ENCODE measurements at places on chromosomes 11 and 22.

DNA sequence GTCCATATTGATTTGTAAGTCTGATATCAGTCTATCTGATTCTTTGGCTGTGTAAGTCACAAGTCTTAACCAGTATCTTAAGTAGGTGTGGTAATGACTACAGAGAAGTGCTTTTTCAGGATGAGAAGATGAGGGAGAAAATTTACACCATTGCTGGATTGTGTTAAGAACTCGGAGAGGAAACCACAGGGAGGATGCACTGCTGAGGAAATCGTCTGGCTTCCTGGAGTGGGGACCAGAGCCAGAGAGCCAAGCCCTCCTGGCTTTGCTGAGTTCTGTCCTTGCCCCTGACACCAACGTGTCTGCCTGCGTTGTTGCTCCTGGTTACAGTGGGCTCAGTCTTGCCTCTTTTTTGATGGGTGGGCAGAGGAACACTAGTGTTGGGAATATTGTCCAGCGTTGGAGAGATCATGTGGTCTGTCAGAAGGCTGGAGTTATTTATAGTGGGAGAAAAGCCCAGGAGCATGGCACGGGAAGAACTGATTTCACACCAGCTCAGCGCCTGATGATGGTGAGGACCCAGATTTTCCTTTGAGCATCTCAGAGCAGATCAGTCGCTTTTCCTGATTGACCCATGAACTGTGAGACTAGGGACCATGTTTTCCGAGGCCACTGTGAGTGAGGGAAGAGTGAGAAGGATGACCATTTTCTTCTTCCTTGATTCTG is 29.6 kb downstream of the MARK2 start:
- no peak for DNase-seq

DNA sequence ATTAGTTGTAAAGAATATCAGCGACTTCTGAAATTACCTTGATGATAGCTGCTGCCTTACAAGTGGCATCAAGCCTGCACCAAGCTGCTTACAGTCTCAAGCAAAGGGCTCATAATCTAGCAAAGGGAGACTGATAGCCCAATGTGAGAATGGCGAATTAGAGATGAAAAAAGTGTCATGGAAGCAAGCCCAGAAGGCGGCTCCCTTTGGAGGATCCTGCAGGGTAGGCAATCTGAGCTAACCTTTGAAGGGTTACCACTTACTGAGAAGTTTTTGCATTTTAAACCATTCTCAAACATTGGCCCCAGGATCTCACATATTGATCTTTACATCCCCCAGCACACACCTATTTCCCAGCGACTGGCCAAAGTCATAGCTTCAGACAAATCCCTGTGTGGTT is 18.5 kb downstream of the GAB2 start:
- DNase-seq, result no peak

GRCh38 chr11:69114811-69115523 is 40.8 kb upstream of the SMIM38 start:
- DNase-seq, result no peak

- no peak for DNase-seq
Measured at GRCh38 chr11:93116641-93117441, 81.0 kb downstream of the SLC36A4 start.

- DNase-seq, result no peak
Measured at GRCh38 chr11:337711-338110, 17.1 kb upstream of the IFITM3 start.

DNA sequence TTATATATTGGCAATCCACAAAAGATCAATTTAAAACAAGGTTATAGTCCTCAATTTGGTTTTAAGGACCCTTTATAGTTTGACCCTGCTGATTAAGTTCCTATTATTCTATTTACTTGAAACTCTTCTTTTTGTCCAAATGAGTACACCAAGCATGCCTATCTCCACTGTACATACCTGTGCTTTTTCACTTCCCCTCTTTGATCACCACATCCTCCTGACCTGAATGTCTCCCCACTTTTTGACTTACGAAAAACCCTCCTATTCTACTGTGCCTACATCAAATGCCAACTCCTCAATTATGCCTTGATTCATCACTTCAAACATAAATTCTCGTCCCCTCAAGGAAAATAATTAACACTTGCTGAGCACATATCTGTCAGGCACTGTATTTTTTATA is 113.5 kb downstream of the SOX6 start:
- DNase-seq, result no peak

GRCh38 chr11:85752201-85752889 is 58.6 kb downstream of the SYTL2 start:
- DNase-seq, result no peak

GRCh38 chr11:59273373-59273841 is 60.7 kb upstream of the MPEG1 start:
- peak; percentile 14 for DNase-seq

DNA sequence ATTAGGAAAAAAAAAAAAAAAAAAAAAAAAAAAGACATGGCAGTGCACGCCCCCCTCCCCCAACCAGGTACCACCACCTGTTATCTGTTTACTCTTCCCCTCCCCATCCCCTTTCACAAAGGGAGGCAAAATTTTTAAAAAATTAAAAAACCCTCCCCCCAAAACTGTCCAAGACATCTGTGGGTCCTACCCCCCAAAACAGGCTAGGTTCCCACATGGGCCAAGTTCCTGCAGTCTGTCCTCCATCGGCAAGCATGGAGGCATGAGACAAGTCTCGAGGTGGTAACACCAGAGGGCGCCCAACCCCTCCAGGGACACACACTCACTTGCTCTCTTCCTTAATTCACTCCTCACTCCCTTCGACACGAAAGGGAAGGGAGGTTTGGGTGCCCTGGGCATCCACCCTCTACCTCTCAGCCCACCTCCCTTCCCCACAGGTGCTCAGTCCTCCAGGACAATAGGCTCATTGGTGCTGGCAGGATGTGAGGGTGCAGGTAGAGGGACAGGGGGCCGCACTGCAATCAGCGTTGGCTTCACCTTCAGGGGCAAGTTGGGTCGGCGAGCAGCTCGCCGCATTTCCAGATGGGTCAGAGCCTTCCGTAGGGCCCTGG is 2.2 kb upstream of the TUT1 start:
- peak; percentile 78 for DNase-seq

DNA sequence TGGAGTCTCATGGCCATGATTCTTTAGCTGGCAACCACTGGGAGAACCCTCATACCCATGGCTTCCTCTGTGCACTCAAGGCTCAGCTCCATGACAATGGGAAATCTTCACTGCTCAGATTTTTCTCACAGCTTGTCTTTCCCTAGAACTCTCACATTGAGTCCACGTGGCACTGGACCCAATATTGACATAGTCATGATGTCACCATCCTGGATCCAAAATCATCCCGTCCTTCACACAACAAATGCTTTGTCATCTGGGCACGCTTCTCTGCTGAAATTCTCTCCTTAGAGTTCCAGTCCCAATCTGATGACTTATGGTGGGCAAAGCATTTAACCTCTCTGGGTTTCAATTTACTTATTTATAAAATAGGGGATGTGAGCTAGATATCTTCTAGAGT is 37.7 kb upstream of the CD44 start:
- no peak for DNase-seq

DNA sequence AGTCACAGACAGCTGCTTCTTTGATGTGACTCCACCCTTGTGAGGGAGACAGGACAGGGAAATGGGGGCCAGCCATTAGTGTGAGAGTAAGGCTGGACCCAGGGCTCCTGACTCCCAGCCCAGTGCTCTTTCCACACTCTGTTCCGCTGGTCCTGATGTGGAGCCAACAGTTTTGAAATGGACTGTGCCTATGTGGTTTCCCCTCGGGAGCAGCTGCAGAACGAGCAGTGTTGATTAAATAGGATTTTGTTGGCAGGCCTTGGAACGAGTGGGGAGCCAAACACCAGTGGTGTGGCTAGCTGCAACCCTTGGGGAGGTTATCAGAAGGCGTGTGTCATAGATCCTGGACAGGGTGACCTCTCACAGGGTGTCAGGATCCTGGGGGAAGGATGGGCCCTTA is 66.5 kb upstream of the AMPD3 start:
- no peak for DNase-seq

GRCh38 chr11:134517621-134518293 is 105.7 kb upstream of the B3GAT1 start:
- DNase-seq, result no peak

- no peak for DNase-seq
Measured at GRCh38 chr11:35909511-35910265, 34.2 kb upstream of the LDLRAD3 start.

DNA sequence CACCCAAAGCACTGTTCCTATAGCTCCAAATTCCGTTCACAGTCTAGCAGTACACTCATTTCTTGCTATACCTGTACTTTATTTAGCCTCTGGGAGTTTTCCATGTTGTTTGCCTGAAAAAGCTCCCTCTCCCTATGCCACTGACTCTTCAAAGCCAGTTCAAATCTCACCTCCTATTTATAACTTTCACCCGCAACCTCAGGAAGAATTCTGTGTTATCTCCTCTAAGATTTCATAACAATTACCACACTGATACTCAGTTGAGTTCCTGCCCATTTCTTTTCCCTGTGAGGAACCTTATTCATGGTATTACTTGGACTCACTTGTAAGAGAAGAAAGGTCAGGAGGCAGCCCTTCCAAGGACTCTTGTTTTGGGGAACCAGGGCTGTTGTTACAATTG is 25.2 kb downstream of the GDPD4 start:
- DNase-seq, result no peak

DNA sequence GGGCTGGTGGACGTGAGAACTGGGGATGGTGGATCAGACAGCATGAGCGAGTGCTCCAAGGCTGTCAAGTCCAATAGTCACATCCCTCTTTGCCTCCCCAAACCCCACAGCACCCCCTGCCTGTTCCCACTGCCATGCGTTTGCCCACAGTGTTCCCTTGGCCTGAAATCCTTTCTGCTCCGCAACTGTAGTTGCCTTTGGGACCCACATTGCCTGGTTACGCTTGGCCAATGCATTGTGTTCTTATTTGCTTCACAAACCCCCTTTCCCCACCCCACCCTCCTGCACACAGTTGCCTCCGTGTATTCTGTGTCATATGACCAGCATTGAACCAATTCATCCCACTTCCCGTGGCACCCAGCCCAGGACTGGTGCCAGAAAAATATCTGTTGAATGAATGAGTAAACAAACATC is 2.1 kb upstream of the KIAA0930 start:
- DNase-seq, result no peak

GRCh38 chr11:12212174-12212820 is 101.9 kb downstream of the MICAL2 start:
- DNase-seq, result no peak

DNA sequence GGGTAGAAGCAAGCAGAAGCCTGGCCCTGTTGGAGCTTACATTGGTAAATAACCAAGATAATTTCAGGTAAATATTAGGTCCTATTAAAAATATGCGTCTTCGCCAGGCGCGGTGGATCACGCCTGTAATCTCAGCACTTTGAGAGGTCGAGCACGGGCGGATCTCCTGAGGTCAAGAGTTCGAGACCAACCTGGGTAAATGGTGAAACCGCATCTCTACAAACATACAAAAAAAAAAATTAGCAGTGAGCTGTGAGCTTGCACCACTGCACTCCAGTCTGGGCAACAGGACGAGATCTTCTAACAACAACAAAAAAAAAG is 529 bp upstream of the SULT4A1 start:
- no peak for DNase-seq

GRCh38 chr11:94537031-94537600 is 6.6 kb upstream of the FUT4 start:
- no peak for DNase-seq

GRCh38 chr11:76621868-76622267 is 48.7 kb downstream of the LRRC32 start:
- DNase-seq, result no peak

DNA sequence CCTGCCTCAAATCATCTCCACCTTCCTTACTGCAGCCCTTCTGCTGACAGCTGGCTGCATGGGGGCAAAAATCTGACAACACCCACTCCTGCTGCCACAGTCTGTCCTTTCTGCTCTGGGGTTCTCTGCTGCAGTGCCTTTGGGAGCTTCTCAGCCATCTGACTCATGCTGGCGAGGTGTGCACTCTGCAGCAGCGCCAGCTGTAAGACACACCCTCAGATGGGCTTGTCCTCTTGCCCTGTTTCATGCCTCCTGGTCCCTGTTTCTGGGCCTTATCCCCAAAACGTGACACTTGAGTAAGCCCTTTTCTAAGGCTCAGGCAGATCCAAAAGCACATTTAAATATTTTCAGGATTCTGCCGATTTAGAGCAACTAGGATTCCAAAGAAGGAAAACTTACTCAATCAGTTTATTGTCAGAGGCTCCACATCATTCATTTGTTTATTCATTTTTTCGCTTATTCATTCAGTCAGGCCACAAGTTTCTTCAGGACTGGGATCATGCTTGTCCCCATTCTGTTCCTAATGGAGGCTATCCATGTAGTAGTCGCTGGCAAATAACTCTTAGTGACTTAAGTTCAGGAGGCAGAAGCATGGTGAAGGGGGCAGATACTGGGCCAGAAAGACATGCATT is 60.2 kb downstream of the SMIM38 start:
- DNase-seq, result no peak

DNA sequence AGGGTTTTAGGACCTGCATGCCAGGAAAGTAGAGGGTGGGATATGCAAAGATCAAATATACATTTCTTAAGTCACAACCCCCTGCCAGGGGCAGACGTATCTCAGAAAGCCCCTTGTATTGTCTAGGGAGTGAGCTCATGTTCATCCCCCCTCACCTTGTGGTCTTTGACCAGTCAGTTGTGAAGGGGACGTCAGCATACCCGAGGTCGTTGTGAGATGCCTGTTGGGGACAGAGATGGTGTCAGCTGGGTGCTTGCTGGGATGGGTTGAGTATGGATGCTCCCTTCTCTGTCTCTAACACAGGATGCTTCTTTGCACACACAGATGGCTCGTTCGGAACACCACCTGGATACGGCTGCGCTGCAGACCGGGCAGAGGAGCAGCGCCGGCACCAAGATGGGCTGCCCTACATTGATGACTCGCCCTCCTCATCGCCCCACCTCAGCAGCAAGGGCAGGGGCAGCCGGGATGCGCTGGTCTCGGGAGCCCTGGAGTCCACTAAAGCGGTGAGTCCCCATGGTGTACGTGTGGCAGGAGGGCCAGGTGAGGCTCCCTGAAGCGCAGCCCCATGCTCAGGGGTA is 73.3 kb downstream of the BCR start:
- DNase-seq, result no peak

GRCh38 chr11:19025481-19026406 is 34.8 kb downstream of the MRGPRX2 start:
- DNase-seq, result no peak

DNA sequence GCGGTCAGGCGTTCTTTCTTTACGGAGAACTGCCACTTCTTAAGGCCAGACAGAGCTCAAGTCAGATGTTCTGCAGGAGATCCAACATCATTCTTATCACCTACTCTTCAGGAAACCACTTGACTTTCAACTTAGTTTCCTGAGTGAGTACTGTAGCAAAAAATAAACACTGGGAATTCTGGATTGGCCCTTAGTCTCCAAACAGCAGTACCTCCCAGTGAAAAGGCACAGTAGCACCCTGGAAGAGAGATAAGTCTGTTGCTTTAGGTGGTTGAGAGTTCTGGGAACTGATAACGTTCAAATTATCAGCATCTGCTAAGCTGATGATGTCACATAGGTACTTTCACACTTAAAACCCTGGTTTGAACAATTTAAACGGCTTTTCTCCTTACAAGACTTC is 971.8 kb upstream of the TENM4 start:
- DNase-seq, result no peak

DNA sequence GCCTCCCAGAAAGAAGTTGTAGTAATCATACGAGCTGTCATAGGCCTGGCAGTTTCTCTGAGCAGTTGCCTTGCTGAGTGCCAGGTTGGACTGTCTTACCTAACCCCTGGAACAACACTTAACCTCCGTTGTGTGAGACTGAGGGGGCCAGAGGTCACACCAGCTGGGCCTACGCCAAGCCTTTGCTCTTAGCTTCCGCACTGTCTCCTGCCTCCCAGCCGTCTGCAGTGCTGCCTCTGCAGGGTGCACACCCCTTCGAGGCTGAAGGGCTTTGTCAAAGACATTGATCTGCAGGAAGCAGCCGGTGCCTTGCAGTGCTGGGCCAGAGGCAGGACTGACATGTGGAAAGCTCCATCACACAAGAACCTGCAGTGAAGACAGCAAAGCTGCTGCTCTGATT is 16.7 kb downstream of the TAB1 start:
- DNase-seq, result no peak
